ENCODE measurements at places on chromosomes 3 and 15. TPM values are rescaled to one million over a fixed set of nuclear protein-coding genes. Genes with fewer than 3 reads are reported as not detected.

DNA sequence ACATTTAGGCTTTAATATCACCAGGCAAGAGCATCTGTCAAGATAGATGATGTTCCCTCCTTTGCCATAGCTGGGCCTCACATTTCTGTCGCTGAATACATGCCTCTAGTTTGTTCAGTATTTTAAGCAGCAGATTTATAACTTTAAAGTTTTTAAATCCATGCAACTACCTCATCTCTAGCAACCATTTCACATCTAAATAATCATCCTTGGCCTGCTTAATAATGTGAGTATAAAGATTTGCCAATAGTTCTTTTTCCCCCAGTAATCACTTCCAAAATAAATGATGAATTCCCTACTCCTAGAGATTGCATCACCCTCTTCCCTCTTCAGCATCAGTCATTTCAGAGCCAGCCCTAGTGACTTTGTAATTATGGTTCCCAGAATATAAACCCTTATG lies 36.2 kb upstream of the FILIP1L start:
- H3K27me3 ChIP-seq, result no peaks in the 10 kb centered on the region
- H3K36me3 ChIP-seq, result no peaks in the 10 kb centered on the region
- H3K4me3 ChIP-seq, result no peak overlapping the region
- H3K4me1 ChIP-seq, result no peaks in the 10 kb centered on the region

- DNase-seq, result no peak
- no peaks in the 10 kb centered on the region for H3K27me3 ChIP-seq
- no peaks in the 10 kb centered on the region for H3K36me3 ChIP-seq
- H3K27ac ChIP-seq, result no peak overlapping the region
These were observed 356.9 kb upstream of the RBMS3 start for GRCh38 chr3:28923994-28924393.

DNA sequence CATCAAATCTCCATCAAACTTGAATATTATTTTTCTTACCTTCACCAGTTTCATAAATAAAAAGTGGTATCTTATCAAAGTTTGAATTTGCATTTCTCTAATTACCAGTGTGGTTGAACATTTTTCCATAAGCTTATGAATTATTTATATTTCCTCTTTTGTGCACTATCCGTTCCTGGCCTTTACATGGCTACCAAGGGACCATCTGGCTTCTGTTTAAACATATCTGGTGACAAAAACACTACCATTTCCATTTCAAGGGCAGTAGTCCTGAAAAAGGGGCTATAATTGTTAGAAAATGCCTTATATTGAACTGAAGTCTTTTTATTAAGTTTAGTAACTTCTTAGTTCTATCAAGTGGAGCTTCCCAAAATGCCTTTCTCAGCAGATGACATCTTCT lies 44.3 kb upstream of the TM4SF4 start:
- H3K27ac ChIP-seq, result no peak overlapping the region
- H3K4me3 ChIP-seq, result no peak overlapping the region
- no peaks in the 10 kb centered on the region for H3K27me3 ChIP-seq
- no peak for DNase-seq

FYCO1 gene
- polyA plus RNA-seq, result 19.6 TPM

GRK7 gene
- not detected for polyA plus RNA-seq
